ENCODE measurements at places on chromosomes 2 and 18. TPM values are rescaled to one million over a fixed set of nuclear protein-coding genes. Genes with fewer than 3 reads are reported as not detected.

DNA sequence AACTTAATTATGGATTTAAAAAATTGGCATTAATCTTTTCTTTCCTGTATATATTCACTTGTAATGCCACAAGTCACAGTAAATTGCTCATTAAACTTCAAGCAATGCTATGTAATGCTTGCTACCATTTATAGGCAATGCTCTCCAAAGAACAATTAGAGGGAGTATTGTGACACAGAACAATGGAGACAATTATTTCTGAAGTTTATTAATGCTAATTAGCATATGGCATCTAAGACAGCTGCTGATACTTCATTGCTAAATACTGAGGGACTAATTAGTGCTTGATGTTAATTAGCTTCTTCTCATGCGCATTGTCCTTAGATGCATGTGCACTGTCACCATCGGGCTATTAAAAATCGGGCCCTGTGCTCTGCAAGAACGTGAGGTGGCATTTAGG lies 1012.8 kb downstream of the SOCS6 start:
- no peaks in the 10 kb centered on the region for H3K27me3 ChIP-seq
- no peaks in the 10 kb centered on the region for H3K36me3 ChIP-seq
- no peak overlapping the region for H3K27ac ChIP-seq
- no peak for DNase-seq
- no peak overlapping the region for H3K4me3 ChIP-seq

DNA sequence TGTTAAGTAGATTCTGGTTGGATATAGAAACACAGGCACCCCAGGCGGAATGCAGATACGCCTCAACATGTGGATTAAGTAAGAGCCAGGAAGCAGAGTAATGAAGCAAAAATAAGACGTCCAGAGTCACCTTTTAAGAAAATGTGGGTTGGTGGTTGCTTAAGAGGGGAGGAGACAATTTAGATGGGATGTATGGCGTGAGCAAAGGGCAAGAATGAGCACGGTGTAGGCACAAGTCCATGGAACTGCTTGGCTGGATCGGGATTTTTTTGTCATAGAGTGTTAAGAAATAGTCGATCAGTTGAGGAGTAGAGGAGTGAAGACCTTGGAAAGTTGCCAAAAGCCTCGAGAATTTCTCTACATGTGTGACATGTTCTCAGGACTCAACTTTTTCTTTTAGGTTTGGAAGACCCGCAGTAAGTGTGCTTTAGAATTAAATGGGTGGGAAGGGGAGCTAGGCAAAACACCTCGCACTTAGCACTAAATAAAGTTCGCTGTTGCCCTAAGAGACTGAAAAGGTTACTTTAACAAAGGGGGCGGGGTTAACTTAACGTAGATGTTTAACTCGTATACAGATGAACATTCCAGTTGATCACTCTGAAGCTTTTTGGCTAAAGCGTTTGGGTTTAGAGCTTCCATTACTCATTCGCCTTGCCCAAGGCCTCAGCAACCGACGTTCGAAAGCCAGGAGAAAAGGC lies 716 bp upstream of the SLC39A10 start:
- peak overlapping the region; percentile 99 for H3K27ac ChIP-seq
- H3K4me1 ChIP-seq = peaks cover 24% of the 10 kb centered on the region
- H3K27me3 ChIP-seq = no peaks in the 10 kb centered on the region
- peak overlapping the region; percentile 81 for H3K4me3 ChIP-seq
- no peak for DNase-seq

GRCh38 chr2:214006601-214007000 lies 404.3 kb upstream of the VWC2L start:
- no peak overlapping the region for H3K4me3 ChIP-seq
- H3K4me1 ChIP-seq = no peaks in the 10 kb centered on the region
- peaks cover 3% of the 10 kb centered on the region for H3K27me3 ChIP-seq
- no peaks in the 10 kb centered on the region for H3K36me3 ChIP-seq

- no peak for DNase-seq
- H3K4me3 ChIP-seq = no peak overlapping the region
- H3K4me1 ChIP-seq = no peaks in the 10 kb centered on the region
- H3K27me3 ChIP-seq = no peaks in the 10 kb centered on the region
- no peak overlapping the region for H3K27ac ChIP-seq
- no peaks in the 10 kb centered on the region for H3K36me3 ChIP-seq
Observed at GRCh38 chr18:42187611-42188380, 232.8 kb downstream of the PIK3C3 start.

DNA sequence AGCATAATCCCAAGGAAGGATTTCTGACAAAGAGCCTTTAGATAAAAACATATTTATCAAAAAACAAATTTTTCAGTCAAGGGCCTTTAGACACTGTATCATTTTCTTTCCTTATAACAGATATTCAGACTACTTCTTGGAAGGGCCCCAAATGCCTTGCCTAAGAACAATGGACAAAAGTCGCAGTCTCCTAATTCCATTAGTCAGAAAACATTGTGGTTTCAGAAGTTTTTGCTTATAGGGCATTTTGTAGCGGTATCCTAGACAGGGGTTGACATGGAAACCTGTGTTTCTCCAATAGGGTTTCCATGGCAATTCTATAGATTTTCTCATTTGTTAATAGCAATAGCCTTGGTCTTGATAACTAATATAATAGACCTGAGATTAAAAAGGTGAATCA lies 36.7 kb upstream of the AGPS start:
- no peaks in the 10 kb centered on the region for H3K4me1 ChIP-seq
- no peak overlapping the region for H3K27ac ChIP-seq
- no peaks in the 10 kb centered on the region for H3K27me3 ChIP-seq
- no peaks in the 10 kb centered on the region for H3K36me3 ChIP-seq
- DNase-seq = no peak

- no peaks in the 10 kb centered on the region for H3K36me3 ChIP-seq
- no peak for DNase-seq
- peak overlapping the region; percentile 91 for H3K4me3 ChIP-seq
- peak overlapping the region; percentile 72 for H3K27ac ChIP-seq
- peaks cover 3% of the 10 kb centered on the region for H3K4me1 ChIP-seq
- H3K27me3 ChIP-seq = no peaks in the 10 kb centered on the region
Observed at GRCh38 chr18:74290794-74291471, 830 bp downstream of the CYB5A start.

GRCh38 chr2:238921681-238922319 lies 73.9 kb downstream of the TWIST2 start:
- H3K27me3 ChIP-seq = no peaks in the 10 kb centered on the region
- H3K4me3 ChIP-seq = no peak overlapping the region
- DNase-seq = no peak
- no peaks in the 10 kb centered on the region for H3K4me1 ChIP-seq

- H3K27ac ChIP-seq = no peak overlapping the region
- no peaks in the 10 kb centered on the region for H3K27me3 ChIP-seq
- H3K4me1 ChIP-seq = peaks cover 28% of the 10 kb centered on the region
- no peak for DNase-seq
Observed at GRCh38 chr2:237444071-237444470, 30.1 kb upstream of the COL6A3 start.

GRCh38 chr2:237262838-237263771 lies 150.9 kb downstream of the COL6A3 start:
- DNase-seq = no peak
- H3K4me3 ChIP-seq = no peak overlapping the region
- H3K4me1 ChIP-seq = no peaks in the 10 kb centered on the region
- no peaks in the 10 kb centered on the region for H3K27me3 ChIP-seq
- no peak overlapping the region for H3K27ac ChIP-seq
- H3K36me3 ChIP-seq = no peaks in the 10 kb centered on the region

DNA sequence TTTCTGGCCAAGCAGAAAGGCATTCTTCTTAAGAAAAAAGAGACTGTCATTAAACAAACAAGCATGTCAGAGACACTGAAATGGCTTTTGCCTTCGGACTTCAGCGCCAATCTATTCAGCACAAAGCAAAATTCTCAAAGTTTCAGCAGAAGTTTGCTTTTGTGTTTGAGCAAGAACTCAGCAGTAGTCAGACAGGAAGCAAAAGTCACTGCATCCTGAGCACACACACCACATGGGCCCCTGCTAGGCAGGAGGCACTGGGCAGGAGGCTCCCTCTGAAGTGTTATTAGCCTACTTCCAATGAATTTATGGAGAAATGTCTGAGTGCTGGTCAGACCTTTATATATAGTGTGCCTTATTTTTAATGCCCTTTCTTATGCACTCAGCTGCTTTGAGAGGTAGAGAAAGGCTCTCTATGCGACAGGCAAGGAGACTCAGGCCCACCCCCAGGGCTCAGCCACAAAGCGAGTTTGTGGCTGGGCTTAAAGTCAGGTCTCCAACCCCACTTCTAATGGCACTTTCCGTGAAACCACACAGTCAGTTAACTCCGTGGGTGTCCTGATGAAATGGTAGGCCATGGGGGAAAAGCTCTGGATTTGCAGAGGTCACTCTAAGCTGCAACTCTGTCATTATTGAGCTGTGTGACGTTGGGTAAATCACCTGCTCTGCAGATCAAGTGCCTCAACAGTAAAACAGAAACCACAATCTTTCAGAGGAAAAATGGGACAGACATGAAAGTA lies 161.0 kb upstream of the TMEM200C start:
- no peaks in the 10 kb centered on the region for H3K27me3 ChIP-seq
- no peaks in the 10 kb centered on the region for H3K4me1 ChIP-seq
- H3K36me3 ChIP-seq = no peaks in the 10 kb centered on the region
- no peak for DNase-seq
- no peak overlapping the region for H3K27ac ChIP-seq

GRCh38 chr2:191846515-191847476 lies at the start of gene CAVIN2:
CAVIN2 (minus strand) TSS chr2:191847088; CDS start chr2:191846925, 163 bp downstream.
- no peak within 1 kb of the TSS for H3K4me3 ChIP-seq
- no peaks in the 10 kb centered on the region for H3K4me1 ChIP-seq
- no peaks in the 10 kb centered on the region for H3K27me3 ChIP-seq
- H3K27ac ChIP-seq = no peak within 1 kb of the TSS
- H3K36me3 ChIP-seq = no peaks in the 10 kb centered on the region
- DNase-seq = no peak

DNA sequence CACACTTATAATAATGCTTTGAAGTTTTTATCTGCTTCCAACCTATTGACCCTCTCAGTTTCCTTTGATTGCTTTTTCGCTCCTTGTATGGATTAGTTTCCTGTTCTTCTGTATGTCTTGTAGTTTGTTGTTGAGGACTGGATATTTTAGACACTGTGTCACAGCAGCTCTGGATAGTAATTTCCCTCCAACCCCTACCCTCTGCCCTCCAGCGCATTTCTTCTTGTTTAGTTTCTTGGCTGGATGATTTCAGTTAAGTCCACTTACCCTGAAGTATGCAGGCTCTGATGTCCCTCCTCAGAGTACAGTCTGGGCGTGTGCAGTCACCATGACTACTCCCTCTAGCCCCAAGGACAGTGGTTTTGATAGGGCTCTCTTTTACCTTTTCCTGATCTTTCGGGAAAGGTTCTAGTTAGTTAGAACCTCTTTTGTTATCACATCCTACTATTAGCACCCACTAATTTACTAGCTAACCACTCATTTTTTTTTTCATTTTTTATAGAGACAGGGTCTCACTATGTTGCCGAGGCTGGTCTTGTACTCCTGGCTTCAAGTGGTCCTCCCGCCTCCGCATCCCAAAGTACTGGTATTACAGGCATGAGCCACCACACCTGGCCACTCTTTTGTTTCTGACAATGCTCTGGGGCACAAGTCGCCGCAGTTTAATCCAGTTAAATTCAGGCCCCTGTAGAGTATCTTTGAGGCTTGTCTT lies 16.3 kb upstream of the LYG1 start:
- H3K27me3 ChIP-seq = no peaks in the 10 kb centered on the region
- no peaks in the 10 kb centered on the region for H3K4me1 ChIP-seq
- H3K36me3 ChIP-seq = peaks cover 37% of the 10 kb centered on the region
- H3K27ac ChIP-seq = no peak overlapping the region

- DNase-seq = no peak
- H3K27ac ChIP-seq = no peak overlapping the region
- H3K4me1 ChIP-seq = no peaks in the 10 kb centered on the region
- no peak overlapping the region for H3K4me3 ChIP-seq
- H3K27me3 ChIP-seq = no peaks in the 10 kb centered on the region
Observed at GRCh38 chr2:237581751-237582746, 8.5 kb downstream of the RAB17 start.

DNA sequence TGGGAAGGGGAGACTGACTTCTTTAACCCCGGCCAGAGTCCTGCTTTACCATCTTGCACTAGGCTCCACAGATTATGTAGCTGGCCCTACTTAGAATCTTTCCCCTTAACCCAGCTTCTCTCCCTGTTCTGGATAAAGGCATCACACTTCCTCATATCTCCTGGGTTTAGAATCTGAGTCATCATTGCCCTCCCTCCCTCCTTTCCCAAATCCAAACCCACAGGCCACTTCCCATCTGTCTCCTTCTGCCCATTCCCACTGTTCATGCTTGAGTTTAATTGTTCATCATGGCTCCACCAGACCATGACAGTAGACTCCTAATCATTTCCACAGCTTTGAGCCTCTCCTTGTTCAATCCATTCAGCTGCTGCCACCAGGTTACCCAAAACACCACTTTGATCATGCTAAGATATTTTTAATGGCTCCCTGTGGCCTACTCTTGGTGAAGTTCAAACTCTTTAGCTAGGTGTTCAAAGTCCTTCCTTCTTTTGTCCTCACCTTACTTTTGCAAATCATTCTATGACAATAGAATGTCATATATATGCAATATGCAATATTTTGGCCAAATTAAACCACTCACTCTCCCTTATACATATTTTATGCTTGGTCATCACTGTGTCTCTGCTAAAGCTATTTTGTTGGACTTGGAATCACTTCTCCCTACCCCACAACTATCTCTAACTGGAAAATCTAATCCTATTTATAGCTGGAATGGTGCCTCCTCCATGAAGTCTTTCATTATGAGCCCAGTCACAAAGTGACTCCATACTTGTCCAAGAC lies 5.5 kb downstream of the PDE11A start:
- no peak overlapping the region for H3K27ac ChIP-seq
- H3K4me3 ChIP-seq = no peak overlapping the region
- H3K4me1 ChIP-seq = no peaks in the 10 kb centered on the region

DNA sequence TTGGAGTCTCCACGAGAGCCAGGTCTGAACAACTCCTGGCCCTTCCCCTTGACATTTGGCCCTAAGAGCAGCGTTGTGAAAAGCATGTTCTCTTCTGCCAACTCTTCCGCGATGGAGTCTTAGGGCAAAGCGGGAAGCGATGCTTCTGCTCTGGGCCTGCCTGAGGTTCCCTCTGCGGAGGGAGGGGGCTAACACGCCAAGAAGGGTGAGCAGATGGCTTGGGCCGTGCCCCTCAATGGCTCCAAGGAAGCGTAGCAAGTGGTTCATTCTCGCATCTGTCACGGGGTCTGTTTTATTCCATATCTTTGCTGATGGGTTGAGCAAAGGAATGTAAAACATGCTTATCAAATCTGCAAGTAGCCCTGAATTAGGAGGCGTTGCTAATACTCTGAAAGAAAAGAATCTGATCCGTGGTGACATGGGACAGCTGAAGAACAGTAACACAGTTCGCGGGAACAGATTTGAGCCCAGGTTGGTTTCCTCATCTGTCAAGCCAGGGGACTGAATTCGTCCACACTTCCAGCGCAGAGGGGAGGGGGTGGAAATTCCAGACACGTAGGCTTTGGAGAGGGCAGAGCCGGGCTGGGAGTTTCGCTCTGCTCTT lies 38.0 kb downstream of the DNMT3A start:
- H3K4me1 ChIP-seq = peaks cover 20% of the 10 kb centered on the region
- H3K4me3 ChIP-seq = no peak overlapping the region
- no peaks in the 10 kb centered on the region for H3K27me3 ChIP-seq
- no peak overlapping the region for H3K27ac ChIP-seq
- peaks cover 15% of the 10 kb centered on the region for H3K36me3 ChIP-seq
- no peak for DNase-seq

Gene AKAIN1
- polyA plus RNA-seq = not detected

Gene KANSL1L
- polyA plus RNA-seq = 1.5 TPM

Gene SGO2
- polyA plus RNA-seq = 2.2 TPM

Gene NAT8
- not detected for polyA plus RNA-seq
